ENCODE measurements at places on chromosomes 12 and 14.

DNA sequence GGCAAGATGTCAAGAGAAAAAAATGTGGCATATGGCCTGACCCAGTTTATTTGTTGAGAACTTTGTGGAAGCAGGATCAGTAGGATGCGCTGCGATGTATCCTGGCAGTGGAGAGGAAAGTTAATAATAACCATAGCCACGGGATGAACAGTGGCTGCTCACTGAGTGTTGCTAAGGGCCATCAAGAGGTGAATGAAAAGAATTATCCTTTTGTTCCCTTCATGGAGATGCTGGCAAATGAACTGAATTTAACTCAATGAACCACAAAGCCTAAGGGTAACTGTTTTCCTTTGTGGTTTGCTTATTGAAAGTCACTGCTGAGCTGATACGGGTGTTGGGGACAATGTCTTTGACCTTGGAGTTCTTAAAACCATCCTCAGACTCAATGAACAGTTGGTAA, 476.5 kb downstream of the APAF1 start:
- DNase-seq, result no peak

DNA sequence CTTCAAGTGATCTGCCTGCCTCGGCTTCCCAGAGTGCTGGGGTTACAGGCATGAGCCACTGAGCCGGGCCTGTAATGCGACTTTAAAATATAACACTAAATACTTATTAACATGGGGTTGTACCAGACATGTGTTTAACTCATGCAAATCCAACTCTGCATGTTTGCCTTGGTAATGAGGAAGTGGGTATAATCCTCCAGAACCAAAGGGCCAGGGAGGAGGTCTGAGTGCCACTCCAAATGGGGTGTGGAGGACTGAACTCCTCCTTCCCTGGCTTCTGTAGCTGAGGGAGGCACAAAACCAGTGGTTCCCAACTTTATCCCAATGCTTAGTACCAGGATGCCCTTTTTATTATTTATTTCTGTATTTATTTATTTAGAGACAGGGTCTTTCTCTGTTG, 61.6 kb upstream of the MED13L start:
- DNase-seq, result no peak

DNA sequence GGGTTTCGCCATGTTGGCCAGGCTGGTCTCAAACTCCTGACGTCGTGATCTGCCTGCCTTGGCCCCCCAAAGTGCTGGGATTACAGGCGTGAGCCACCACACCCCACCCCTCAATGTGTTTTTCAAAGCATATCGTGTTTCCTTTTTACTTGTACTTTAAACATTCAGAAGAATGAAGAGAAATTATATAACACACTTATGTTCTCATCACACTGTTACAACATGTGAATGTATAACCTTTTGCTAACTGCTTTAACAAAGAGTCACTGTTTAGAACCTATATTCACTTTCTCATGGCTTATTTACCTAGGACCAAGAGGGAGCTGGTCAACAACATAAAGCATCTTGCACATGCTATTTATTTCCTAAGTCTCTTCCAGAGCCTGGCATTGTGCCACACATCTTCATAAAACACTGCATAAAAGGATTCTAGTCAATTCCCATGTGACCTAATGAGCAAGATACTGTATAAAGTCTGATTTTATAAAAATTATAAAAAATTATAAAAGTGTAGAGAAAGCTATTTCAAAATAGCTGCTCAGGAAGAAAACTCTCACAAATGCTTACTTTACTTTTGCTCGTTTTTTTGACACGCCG, 16.0 kb upstream of the ACTR6 start:
- DNase-seq, result no peak

DNA sequence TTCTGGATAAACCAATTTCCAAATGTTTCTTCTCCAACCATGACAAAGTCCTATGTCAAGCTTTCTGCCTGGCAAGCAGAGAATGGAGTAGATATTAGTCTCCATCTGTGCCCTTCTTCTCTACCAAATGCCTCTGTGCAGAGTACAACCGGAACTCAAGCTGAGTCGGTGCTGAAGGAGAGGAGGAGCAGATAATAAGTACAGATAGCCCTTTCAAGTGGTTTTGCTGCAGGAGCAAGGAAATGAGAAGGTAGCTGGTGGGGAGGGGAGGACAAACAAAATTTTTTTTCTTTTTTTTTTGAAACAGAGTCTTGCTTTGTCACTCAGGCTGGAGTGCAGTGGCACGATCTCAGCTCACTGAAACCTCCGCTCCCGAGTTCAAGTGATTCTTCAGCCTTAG, 14.2 kb upstream of the HELB start:
- DNase-seq, result no peak

- peak; percentile 35 for DNase-seq
These were observed at the start of gene SLC22A17 for GRCh38 chr14:23352506-23353432. Gene SLC22A17 (minus strand): TSS chr14:23352887.

GRCh38 chr12:49568442-49569162, 660 bp upstream of the MCRS1 start:
- no peak for DNase-seq

DNA sequence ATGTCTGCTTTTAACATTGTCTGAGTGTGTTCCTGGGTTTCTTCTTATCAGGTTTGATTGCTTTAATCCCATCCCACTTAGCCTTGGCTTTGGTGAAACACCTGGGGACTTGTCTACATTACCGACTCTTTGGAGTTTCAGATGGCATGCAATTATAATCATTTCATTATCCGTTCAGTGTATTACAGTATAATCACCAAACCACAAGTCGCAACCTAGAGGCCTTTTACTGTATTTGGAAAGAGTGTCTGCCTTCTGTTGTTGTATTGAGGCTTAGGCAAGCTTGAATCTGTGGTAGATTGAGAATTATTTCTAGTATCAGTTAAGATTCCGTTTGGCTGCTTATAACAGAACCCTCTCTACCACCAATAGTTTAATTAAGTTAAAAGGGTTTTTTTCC, 103.9 kb downstream of the TGFB3 start:
- DNase-seq, result no peak

Measured in stimulated activated CD4-positive, alpha-beta T cell treated with anti-CD3 and anti-CD28 coated beads, Interleukin-2, amount 100 ng/mL, for 48 hours (primary cell).